ENCODE measurements at places on chromosomes 5 and 9. TPM values are rescaled to one million over a fixed set of nuclear protein-coding genes. Genes with fewer than 3 reads are reported as not detected.

DNA sequence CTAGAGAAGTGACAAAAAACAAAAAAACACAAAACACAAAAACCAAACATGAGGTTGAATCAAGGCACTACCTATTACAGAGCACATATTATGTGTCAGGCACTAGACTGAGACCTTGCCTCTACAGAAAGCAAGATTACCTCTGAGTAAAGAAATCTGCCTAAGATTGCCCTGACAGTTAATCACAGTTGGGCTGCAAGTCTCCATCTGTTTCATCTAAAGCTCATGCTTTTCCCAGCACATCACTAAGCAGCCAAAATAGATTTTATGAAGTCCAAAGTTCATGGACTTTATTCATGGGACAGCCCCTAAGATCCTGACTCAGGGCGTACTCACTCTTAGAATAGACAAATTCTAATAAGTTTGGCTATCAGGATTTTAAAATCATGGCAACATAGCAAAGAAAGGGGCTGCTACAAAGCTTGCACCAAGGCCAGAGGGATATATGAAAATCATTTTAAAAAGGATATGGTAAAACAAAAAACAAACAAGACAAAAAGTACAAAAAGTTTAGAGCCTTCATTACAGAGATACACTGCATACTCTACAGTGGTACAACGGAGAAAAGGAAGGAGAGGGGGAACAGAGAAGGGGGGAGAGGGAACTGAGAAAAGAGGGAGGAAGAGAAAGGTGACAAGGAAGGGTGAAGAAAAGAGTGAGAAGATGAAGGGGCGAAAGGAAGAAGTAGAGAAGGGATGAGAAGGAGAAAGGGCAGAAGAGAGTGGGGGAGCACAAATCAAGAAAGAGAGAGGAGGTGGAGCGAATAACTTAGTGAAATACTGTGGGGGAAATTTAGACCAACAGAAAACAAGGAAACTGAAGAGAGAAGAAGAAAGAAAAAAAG lies 58.2 kb downstream of the RICTOR start:
- no peak for DNase-seq

- no peak for DNase-seq
Observed at GRCh38 chr5:124061663-124062062, 549.7 kb downstream of the CSNK1G3 start.

GRCh38 chr9:89632736-89633135 lies 27.9 kb downstream of the GADD45G start:
- no peak for DNase-seq

- DNase-seq, result no peak
Observed at GRCh38 chr5:14752497-14753071, 88.1 kb downstream of the OTULIN start.

GRCh38 chr9:76725011-76725546 lies 39.2 kb upstream of the PCA3 start:
- no peak for DNase-seq

Gene SLC6A3
- not detected for total RNA-seq

DNA sequence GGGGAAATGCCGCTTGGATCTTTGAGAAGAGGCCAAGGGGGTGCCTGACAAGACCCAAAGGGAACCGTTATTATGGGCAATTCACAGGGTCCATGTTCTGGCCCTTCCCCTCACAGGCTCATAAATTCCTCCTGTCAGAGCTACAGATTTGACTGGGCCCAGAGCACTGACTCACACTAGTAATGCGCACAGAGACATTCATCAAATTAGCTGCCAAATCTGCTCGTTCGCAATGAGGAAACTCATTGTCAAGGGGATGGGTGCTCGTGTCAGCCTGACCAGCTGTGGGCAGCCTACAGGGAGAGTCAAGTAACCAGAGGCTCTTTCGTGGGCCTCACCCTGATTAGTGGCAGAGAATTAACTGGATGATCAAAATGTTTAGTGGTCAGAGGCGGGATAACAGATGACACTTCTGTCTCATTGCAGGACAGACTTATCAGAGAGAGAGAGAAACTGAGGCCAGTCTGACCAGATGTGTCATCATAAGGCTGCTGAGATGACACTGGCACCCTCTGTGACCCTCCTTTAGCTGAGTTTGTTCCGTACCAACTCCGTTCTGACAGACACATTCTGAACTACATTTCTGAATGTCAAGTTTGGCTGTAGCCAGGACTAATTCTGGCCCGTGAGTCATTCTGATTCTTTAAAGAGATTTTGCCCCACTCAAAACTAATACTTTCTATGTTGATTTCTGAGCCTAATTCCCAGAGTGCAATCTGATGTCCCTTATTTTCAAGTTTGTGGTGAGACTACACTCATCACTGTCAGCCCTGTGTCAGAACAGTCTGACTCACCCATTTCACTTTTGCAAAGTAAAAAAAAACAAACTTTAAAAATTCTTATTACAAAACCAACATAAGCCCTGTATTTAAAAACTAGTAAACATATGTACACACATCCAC lies 377.1 kb downstream of the ACTL7B start:
- DNase-seq, result no peak

Gene IFNK
- not detected for total RNA-seq

GRCh38 chr9:14500705-14501104 lies 186.8 kb upstream of the NFIB start:
- DNase-seq, result no peak

DNA sequence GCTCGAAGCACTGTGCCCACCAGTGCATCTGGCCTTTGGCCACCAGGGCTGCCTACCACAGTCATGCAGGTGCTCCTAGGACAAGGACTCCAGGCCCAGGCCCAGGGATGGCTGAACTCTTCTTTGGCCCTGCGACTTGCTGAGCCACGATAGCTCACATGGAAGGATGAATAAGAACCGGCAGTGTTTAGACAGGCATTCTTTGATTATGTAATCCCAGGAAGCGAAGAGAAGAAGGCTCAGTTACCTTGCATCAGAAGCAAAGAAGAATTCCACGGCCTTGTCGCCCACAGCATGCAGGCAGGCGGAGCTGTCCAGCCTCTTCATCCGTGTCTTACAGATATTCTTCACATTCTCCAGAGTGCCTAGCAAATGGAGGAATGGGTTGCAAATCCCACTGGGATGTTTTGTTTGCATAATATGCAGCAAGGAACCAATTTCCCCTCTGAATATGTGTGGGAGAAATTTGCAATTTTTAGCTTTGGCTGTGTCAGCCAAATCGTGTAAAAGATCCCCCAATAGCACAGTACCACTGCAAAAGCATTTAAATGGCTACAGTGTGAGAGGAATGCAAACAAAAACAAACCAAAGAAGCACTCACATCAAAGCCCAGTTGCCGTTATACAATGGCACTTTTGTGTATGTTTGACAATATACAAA lies 29.1 kb downstream of the GFPT2 start:
- DNase-seq, result no peak

- DNase-seq, result no peak
Observed at GRCh38 chr9:69468380-69468779, 143.4 kb downstream of the ENTREP1 start.

Gene BAAT
- not detected for total RNA-seq

DNA sequence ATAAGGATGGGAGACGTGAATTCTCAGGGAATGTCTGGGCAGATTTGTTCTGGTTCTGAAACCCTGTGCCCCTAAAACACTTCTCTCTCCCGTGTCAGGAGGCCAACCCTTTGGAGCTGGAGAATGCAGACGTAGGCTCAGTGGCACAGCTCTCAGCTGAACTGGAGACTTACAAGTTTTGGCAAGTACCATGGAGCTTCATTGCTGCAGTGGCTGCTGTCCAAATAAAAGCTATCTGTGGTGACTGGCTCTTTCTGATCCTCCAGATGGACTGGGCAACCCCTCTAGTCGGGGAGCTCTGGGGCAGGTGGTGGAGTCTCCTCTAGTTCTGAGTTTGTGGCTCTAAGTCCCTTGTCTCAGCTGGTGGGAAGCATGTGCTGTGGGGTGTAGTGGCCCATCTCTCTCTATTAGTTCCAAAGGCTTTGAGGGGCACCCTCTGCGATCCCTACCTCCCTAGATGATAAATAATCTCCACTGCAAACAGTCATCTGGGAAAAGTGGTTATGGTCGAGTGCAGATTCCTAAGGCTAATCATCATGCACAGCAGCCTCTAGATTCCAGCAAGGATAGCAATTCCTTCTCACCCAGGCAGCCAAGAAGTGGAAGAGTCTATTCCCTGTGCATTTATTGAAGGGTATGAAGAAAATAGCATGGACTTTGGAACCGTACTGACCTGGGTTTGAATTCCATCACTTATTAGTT lies 204.2 kb upstream of the KLF4 start:
- DNase-seq, result no peak

GRCh38 chr9:107142896-107143603 lies 140.0 kb upstream of the RAD23B start:
- DNase-seq, result no peak

DNA sequence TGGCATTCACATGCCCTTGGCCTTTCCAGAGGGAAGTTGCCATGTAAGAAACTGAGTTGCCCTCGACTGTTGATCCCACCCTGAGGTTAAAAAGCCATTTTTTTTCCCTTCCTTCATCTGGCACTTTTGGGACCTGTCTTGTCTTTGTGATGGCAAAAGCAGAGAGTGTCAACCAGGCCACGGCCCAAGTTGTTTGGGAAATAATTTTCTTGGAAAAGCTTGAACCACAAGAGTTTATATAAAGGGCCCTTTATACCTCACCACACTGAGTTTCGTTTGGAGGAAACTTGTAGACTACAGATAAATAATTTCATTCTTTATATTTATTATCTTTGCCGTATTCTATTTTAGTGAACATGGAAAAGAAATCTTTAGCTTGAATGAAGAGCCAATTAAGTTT lies 34.3 kb downstream of the ACTBL2 start:
- DNase-seq, result no peak

GRCh38 chr9:121322737-121323448 lies 47.2 kb downstream of the STOM start:
- DNase-seq, result no peak

GRCh38 chr5:101212942-101213514 lies 309.9 kb upstream of the ST8SIA4 start:
- no peak for DNase-seq

- DNase-seq, result no peak
Observed at GRCh38 chr9:90826326-90827020, 24.9 kb downstream of the SYK start.

GRCh38 chr9:130616451-130616850 lies 37.1 kb downstream of the FUBP3 start:
- DNase-seq, result no peak

- no peak for DNase-seq
Observed at GRCh38 chr5:178622679-178623247, 4.1 kb downstream of the CLK4 start.

DNA sequence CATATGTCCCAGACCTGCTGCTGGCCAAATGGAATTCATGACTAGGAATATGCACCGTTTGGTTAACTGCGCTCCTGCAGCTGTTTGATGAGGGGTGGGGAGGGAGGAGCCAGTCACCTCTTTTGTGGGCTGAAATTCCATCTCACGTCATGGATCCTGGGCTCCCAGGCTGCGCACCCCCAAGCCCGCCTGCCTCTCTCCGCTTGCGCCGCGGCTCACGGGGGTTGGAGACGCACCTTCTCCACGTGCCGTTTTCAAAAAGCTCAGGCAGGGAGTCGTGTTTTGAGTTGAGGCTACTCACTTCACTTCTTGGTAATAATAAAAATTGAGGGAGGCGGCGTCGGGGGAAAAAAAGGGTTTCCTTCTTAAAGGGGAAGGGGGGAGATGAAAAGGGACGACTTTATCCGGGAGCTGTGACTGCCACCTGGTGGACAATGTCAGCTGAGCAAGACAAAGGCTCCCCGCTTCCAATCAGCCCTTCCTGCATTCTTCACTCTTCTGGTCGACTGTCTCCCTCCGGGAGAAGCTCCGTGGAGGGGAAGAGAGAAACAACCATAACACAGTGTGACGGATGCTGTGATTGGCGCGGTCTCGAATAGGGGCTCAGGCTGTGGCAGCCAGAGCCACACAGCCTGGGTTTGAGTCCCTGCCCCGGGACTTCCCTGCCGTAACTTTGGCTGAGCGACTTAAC lies 15.9 kb upstream of the C5orf47 start:
- no peak for DNase-seq

All from Right ventricle myocardium inferior (tissue), 1 donor.